ENCODE measurements at places on chromosomes 5 and 9.

- peak; percentile 27 for DNase-seq
Measured at GRCh38 chr5:148939676-148940075, 113.3 kb downstream of the ADRB2 start.

GRCh38 chr5:118224546-118224945 is 763.8 kb downstream of the DTWD2 start:
- DNase-seq: no peak

DNA sequence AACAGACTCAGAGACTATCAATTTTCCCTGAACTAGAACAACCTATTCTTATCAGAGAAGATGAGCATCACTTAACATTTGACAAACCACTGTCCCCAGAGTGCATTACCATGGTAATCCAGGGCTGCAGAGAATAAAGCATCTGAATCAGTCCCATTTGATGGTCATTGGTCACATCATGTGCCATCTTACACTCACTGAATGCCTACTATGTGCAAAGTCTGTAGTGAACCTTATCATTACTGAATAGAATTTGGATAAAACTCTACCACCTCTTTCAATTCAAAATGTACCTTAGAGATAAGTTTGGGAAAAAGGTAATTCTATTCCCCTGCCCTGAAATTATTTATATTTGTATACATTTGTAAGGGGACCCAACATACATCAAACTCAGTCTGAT is 156.4 kb upstream of the TRPC7 start:
- DNase-seq: no peak

- no peak for DNase-seq
Measured at GRCh38 chr9:3138231-3139229, 294.6 kb upstream of the PUM3 start.

- DNase-seq: no peak
Measured at GRCh38 chr5:163248333-163248732, 189.1 kb upstream of the CCNG1 start.

- DNase-seq: no peak
Measured at GRCh38 chr9:131465401-131465800, 37.3 kb upstream of the POMT1 start.

DNA sequence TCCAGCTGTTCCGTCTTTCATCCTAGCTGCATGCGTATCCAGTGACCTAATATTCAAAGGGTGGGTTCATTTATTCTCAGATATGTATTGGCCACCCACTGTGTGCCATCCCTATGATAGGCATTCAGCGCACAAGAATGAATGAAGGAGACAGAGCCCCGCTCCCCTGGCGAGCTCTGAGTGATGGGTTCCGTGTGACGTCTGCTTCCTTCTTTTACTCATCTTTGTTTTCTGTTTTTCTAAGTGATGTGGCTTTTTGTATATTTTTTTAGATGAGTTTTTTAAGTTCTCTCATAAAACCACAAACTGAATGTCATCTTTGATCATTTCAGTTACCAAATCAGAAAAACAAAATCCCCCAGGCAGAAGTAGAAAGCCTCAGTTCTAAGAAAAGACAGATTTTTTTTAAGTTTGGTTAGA is 168.3 kb upstream of the OTULINL start:
- no peak for DNase-seq

DNA sequence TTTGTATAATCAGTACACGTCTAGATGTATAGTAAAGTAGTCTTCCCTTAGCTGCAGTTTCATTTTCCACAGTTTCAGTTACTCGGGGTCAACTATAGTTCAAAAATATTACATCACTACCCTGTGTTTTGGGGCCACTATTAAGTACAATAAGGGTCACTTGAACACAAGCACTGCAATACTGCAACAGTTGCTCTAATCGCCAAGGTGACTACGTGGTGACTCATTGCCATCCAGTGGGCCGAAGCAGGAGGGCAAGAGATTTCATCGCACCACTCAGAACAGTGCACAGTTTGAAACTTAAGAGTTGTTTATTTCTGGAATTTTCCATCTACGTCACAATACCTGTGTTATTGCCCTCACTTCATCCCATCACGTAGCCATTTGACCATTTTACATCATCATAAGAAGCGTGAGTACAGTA is at the start of gene ARL14EPL:
TSS of gene ARL14EPL (plus strand) at position 379 of the 424 bp plus-strand sequence. CDS start 18,994 bp downstream, outside the sequence.
- peak; percentile 88 for DNase-seq

DNA sequence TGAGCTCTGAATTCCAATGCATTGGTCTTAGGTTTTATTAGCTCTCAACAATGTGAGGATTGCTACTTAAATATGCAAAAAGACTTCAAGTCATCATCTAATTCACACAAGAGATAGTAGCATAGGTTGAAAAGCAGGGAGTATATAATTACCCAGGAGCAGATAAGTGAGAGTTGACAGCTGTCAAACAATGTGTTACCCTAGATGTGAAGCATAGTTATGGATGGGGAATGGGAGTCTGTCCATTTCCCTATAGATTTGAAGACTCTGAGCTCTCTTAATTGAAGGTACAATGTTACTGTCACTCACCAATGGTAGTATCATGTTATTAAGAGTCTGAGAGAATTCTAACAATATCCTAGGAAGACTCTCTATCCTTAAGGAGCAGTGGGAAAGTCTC is 160.7 kb downstream of the KCTD16 start:
- DNase-seq: no peak

GRCh38 chr9:130030651-130031127 is 12.3 kb downstream of the FNBP1 start:
- no peak for DNase-seq

DNA sequence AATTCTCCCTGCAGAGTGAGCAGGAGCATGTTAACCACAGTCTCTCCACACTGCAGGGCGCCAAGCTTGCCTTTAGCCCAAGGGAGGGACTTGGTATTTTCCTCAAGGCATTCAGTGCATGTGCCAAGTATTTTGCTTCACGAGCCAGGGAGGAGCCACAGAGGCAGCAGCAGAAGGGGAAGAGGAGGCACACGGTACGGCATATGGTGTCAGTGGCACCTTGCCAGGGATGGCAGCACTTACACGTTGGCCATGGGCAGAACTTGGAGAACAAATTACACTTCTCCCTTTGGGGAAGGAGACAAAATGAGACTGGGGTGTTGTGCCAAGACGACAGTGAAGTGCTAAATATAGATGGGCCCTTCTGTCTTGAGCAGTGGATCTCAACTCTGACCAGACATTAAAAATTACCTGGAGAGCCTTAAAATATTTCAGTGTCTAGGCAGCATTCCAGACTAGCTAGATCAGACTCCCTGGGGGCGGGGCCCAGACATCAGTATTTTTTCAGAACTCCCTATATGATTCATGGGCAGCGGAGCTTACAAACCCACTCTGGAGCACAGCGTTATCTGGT is 155.8 kb downstream of the DRD1 start:
- peak; percentile 62 for DNase-seq

GRCh38 chr5:115557667-115558387 is 13.3 kb upstream of the FEM1C start:
- DNase-seq: no peak
